Stimulated activated CD8-positive, alpha-beta memory T cell treated with anti-CD3 and anti-CD28 coated beads, Interleukin-7, amount 100 ng/mL, for 1 hour (primary cell): ENCODE measurements at places on chromosomes 5 and 9.

DNA sequence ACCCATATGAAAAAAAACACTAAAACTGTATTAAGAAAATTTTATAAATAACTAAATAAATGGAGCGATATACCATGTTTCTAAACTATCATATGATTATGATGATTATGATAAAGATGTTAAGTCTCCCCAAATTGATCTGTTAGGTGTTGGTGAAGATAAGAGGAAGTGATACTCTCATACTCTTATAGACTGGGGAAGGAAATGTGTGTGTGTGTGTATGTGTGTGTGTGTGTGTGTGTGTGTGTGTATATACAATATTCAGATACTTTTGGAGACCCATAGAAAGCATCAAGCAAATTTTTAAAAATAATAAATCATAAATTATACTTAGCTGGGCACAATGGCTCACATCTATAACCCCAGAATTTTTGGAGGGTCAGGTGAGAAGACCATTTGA lies 62.9 kb downstream of the TMEM232 start:
- DNase-seq: no peak

DNA sequence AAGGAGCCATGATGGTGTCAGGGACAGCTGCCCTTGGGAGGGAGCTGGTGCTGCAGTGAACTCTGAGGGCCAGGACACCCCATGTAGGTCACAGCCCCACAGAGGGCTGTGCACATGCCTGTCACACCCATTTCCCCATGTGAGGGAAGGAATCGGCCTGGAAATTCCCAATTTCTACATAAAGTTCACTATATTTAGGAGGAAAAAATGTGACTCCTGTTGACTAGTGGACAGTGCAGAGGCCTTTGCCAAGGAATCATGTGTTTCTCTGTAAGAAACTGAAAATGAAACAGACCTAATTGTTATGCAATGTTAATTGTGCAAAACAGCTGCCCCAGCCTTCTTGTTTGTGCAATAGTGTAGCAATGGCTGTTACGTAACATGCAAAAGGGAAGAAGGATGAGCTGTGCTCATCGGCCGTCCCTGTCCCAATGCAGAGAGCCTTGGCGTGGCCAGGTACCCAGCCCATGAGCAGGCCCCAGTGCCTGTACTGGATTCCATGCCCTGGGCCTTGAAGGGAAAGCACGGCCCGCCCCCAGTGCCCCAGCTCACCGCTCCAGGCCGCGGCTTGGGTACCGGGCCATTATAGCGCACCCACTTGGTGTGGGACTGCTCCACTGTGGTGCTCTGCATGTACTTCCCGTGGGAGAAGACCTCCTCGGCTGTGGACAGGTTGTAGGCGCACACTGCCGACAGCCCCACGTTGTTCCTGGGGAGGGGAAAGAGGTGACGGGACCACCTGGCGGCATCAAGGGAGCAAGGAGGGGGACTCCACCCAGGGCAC lies 70.0 kb downstream of the SECISBP2 start:
- no peak for DNase-seq

DNA sequence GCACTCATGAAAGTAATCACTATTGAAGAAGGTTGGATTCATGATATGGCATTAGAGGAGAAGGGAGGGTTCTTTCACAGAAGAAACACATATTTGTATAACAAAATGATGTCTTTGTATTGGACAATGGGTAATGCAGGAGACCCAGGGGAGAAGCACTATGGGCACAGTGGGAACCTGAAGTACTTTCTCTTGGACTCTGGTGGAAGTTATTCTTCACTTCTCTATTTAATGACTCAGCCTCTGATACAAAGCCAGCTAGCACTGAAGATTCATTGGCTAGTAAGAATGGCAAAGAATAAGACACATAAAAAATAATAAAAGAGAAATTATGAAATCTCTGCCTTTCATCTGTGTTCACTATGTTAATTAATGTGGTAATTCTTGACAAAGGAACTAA lies 149.9 kb upstream of the PRR16 start:
- DNase-seq: no peak

DNA sequence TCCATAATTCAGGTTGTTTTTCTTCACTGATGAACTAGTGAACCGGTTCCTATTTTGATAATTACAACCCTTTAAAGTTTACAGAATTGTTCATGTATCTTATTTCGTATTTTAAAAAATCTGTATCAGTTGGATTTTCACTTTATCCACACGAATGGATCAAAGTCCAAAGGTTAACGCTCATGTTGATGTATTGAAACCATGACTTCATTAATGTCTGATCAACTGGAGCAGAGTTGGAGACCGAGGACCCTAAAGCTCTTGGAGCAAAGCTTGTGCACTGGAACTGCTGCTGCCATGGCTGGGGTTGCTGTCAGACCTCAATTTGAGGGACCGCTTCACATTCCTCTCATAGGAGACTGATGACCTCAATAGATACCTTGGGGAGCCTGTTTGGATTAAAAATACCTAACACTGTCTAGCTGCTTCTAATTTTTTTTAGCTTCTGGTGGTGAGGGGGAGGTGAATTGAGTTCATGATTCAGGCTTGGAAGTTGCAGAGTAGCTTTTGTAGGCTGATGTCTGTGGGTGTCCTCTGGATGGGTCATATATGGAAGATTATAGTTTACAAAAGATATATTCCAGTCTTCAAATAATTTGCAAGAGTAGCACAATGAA lies 45.1 kb downstream of the KIAA1958 start:
- DNase-seq: no peak

GRCh38 chr9:37329576-37329975 lies 92.9 kb upstream of the GRHPR start:
- no peak for DNase-seq

DNA sequence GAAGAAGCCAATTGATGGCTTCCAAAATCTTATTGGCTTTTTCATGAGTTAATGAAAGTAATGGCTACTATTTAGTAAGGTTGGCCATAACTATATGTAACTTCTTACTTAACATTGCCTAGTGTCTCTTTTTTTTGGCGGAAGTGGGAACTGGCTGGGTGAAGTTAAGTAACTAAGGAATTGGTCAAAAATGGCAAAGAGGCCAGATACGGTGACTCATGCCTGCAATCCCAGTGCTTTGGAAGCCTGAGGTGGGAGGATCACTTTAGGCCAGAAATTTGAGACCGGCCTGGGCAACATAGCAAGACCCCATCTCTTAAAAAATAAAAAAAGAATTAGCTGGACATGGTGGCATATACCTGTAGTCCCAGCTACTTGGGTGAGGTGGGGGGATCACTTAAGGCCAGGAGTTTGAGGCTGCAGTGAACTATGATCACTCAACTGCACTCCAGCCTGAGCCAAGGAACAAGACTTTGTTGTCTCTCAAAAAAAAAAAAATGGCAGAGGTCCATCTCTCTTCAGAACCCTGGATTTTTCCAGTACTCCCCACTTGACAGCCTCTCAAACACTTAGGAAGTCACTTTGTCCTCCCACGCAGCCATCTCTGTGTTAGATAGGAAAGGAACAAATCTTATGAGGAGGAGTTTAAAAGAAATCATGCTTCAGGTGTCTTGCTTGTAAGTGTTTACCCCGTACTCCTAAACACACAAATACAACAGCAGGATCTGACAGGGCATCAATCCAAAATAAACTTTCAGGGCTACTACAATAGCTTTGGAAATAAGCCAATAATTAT lies 75.7 kb downstream of the TEK start:
- DNase-seq: no peak

DNA sequence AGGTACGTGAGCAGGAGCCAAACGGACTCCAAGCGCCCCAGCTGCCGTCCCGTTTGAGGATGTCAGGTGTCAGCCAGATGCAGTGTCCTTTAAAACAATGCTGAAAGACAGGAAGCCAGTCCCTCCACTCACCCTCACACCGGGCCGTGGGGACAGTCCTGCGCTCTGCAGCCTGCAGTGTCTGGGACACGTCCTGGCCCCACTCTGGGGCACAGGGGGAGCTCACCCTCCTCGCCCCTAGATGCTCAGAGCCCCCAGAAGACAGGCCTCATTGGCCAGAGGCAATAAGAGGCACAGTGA lies 79.7 kb downstream of the ZNF354C start:
- no peak for DNase-seq

GRCh38 chr5:65149827-65150226 lies 331.9 kb downstream of the ADAMTS6 start:
- no peak for DNase-seq

DNA sequence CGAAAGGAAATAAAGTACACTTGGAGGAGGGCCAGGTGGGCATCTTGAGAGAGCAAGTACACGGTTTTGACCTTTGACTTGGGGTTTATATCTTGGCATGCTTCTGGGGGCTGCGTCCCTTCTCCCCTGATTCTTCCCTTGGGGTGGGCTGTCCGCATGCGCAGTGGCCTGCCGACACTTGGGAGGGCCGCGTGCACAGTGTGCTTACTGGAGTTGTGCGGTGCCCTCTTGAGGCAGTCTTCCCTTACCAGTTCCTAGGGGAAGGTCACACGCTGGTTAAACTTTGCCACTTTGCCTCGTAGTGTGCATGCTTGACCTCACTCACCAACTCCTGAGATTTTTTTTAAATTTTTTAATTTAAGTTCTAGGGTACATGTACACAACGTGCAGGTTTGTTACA lies 4.3 kb upstream of the CLPTM1L start:
- no peak for DNase-seq

GRCh38 chr5:134784241-134784920 lies 25.8 kb downstream of the DDX46 start:
- DNase-seq: no peak

- DNase-seq: no peak
These were observed 194.1 kb downstream of the CACNA1B start for GRCh38 chr9:138071731-138072130.

- no peak for DNase-seq
These were observed 17.7 kb downstream of the TMEM252 start for GRCh38 chr9:68522954-68523353.

DNA sequence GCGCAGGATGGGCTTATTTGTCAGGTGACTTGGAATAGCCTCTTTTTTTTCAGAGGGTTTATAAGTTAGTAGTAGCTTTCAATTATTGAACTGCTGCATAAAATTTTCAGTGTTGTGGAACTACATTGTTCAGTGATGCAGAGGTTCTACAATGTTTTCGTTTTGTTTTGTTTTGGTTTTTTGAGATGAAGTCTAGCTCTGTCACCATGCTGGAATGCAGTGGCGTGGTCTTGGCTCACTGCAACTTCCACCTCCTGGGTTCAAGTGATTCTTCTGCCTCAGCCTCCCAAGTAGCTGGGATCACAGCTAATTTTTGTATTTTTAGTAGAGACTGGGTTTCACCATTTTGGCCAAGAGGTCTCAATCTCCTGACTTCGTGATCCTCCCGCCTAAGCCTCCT lies 22.0 kb downstream of the NUP188 start:
- no peak for DNase-seq

- DNase-seq: no peak
These were observed 369.5 kb downstream of the TMEM167A start for GRCh38 chr5:82707741-82708140.

DNA sequence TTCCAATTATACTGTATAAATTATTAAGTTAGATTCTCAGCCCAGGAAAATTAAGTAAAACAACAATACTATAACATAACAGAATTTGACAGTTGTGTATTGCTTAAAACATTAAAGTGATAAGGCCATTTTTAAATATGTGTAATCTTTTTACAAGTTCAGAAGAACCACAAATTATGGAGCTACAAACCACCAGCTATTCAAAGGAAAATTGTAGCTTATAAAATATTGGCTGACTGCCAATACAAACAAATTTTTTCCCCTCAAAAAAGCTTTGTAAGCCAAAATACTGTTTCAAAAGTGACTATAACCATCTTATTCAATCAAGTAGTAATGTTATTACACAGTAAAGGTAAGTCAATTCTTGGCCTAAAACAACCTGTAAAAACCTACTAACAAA lies 21.9 kb downstream of the STRBP start:
- DNase-seq: no peak

DNA sequence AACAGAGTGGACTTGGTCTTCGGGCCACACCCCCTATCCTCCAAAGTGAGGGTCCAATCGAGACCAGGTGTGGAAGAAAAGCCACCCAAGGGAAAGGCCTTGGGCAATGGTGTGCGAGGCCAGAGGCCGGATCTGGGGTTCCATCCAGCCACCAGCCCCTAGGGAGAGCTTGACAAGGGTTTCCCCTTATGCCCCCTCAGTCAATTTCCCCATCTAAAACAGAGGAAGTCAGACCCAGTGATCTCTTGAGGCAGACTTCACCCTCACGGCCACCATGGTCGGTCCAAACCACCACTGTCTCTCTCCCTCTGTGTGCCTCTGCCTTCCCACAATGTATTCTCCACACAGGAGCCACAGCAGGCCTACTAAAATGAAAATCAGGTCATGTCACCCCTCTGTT lies 82.9 kb downstream of the C5orf15 start:
- DNase-seq: no peak

DNA sequence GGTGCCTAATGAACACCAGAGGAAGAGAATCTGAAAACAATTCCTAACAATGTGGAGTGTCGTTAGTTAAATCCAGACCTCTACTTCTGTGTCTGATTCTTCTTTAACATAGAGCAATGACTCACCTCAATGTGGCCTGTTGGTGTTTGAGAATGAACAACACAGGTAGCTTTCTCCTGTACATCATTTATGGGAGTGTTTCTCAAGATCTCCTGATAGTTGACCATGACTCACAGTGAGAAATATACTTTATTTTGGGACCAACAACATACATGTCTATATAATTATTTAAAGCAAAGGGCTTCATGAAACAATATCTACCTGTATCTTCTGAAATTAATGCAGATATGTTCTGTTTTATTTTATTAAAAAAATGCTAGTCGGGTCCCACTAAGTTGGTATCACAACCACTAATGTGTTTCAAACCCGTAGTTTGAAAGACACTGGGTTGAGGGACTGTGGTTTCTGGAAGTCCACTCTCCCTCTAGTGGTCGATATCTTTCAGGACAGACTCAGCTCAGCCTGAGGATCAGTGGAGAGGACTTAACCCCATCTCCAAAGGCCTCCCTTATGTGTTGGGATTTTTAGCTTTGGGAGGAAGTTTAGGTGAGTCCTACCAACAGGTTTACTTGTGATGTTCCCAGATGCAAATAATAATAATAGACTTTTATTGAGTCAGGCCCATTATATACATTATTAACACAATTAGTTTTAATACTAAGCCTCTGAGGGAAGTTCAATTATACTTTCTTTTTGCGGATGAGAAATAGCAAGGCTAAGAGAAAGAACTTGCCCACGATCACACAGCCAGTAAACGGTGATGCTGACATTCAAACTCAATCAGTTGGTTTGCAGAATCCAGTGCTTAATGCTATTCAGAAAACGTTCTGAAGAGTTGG lies 70.0 kb upstream of the KLF9 start:
- DNase-seq: no peak

DNA sequence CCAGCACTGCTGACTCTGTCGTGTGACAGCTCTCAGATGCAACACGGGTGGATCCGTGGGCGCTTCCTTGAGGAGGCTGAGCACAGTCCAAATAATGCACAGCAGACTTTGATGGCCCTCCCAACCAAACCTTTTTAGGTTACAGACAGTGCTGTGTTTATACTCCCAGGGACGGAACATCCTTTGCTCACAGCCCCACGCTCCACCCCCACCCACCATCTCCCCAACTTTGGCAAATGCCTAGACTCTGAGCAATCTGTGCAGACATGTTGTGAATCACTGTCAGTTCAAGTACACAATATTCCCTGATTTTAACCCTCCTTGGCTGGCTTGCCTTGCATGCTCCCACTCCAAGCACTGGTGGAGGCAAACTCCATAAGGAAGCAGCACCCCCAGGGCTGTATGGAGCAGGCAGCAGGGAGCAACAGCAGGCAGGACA lies 324.6 kb downstream of the MLLT3 start:
- no peak for DNase-seq
